ENCODE measurements at places on chromosomes 2 and 18.
A peak's percentile ranks its signal among the peaks of the same experiment; 100 is the strongest.

- no peak for DNase-seq
These were observed 70.0 kb upstream of the KCNH7 start for GRCh38 chr2:162908567-162908966.

GRCh38 chr2:127680706-127681287, 5.5 kb upstream of the LIMS2 start:
- no peak for DNase-seq

DNA sequence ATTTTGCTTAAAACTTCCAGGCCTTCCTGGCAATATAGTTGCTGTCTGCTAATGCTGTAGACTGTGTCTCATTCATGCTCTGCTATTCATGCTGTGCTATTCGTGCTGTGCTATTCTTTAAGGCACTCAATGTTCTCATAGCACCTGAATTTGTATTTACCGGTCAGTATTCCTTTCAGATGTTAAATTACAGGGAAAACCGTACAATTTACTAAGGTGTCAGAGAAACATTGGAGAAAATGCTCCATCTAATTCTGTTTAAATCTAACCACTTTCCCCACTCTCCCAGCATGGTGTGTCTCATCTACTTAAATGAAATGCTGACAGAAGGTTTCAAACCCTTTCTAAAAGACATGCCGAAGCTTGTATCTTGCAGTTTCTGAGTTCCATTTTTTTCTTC, 25.0 kb downstream of the FAM171B start:
- no peak for DNase-seq

- DNase-seq, result no peak
These were observed 4.9 kb downstream of the TM4SF20 start for GRCh38 chr2:227374158-227374557.

DNA sequence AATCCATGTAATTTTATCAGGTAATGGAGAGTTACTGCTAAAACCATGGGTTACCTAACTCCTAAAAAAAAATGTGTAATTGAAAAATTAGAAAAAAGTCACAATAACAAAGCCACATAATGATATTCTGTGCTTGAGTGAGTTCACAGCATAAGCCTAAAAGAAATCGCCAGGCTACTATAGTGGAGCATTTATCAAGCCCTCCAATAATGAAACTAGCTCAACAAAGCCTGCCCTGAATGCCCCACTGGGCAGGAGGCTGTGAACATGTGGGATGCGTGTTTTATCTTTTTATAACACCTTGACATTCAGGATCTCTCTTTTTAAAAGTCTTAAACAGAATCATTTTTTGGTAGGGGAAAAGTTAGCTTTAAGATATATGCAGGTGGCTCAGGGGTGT, 86.3 kb downstream of the KCTD18 start:
- no peak for DNase-seq

- DNase-seq, result no peak
These were observed 128.7 kb downstream of the TXNL1 start for GRCh38 chr18:56509656-56510055.

DNA sequence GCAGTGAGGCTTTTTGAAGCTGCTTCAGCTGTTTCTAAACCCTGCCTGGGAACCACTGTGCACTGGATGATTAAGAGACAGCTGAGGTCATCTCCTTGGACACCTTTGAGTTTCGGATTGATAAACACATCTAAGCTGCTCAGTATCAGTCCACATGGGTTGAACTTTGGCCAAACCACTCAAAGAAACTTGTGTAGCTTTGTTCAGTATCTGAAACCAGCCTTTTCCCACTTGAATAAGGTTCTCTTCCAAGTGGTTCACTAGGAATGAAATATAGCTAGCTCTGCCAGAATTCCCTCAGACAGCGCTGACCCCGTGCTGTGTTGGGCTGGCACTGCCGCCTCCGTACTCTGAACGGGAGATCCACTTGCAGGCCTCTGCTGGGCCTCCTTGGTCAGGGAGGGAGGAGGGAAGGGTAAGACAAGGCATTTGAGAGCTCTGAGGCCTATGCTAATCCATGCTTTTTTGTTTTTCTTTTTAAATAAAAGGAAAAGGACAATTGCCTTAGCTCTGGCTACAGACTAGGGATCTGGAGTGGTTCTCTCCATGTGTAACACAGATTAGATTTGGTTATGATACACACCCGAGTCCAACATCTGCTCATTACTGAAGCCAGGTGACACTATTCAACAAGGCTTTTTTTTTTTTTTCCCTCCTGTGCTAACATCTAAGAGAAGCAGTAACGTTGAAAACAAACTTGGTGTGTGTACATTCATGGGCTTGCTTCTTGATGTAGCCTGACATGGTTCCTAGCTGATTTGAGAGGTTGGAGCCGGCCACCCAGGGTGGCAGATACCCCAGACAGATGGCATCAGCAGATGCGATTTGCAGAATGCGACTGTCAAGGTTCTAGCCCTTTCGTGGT, 67.7 kb downstream of the NCK2 start:
- peak; percentile 59 for DNase-seq

DNA sequence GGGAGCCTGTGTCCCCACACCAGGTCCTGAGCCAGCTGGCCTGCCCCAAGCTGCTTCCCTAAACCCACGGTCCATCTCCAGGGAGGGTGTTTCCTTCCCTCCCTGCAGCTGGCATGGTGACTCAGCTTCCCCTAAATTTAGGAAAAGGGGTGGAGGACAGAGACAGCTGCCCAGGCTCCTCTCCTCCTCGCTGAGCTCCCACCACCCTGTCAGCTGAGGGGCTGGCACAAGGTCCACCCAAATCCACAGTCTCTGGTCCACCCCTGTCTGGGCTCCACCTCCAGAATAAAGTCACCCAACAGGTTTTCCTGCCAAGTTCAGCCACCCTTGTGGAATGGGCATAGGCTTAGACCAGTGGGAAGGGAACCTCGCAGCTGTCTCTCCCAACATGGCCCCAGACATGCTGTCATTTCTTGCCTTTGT, 156.5 kb downstream of the TNS1 start:
- no peak for DNase-seq

GRCh38 chr18:29853126-29853525, 1189.4 kb downstream of the DSC3 start:
- no peak for DNase-seq

DNA sequence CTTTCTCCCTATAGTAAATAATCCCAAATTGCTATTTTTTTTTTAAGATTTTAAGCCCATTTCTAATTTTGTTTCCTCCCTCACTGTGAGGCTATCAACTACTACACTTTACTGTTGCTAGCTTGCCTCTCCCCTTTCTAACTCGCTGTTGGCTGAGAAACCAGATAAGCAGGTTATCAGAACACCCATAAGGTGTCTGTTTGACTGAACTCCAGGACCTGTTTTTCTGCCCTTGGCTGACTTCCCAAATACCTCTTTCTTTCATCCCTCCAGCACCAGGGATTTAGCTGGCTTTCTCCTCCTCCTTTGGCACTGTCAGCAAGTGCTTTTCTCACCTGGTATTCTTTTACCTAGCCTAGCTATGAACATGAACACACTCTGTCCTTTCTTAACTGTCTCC, 11.1 kb downstream of the TRAK2 start:
- DNase-seq, result no peak

GRCh38 chr2:128439031-128439790, 120.5 kb upstream of the HS6ST1 start:
- DNase-seq, result peak; percentile 19

DNA sequence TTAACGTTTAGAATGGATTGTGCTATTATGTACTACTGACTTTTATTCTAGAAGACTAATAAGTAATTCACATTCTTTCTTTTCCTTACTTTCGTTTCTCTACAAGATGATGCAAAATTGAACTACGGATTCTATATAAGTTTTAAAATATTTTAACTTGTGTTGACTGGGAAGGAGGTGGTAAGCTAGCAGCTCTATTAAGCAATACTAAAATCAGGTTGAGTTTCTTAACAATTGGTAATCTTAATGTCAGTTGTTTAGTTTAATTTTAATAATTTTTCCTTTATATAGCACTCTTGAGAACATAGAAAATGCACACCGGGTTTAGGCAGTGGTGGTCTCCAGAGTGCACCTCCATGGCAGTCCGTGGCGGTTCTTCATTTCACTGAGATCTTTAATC, 215.2 kb downstream of the MCFD2 start:
- no peak for DNase-seq

DNA sequence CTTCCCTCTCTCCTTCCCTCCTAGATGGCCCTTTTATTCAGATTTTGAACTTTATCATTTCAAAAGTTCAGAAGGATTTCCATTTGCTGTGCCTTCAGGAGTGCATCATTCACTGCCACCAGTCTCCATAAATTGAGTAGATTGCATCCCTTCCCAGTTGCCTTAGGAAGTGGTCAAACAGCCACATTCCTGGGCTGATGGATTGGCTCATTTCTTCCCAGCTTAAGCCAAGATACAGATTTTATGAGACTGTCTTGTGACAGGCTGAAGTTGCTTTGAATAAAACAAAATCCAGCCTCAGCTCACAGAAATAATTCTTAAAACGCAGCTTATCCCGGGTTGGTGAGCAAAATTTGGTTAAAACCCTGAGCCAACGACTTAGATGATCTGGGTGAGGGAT, 9.8 kb downstream of the NRP2 start:
- no peak for DNase-seq

DNA sequence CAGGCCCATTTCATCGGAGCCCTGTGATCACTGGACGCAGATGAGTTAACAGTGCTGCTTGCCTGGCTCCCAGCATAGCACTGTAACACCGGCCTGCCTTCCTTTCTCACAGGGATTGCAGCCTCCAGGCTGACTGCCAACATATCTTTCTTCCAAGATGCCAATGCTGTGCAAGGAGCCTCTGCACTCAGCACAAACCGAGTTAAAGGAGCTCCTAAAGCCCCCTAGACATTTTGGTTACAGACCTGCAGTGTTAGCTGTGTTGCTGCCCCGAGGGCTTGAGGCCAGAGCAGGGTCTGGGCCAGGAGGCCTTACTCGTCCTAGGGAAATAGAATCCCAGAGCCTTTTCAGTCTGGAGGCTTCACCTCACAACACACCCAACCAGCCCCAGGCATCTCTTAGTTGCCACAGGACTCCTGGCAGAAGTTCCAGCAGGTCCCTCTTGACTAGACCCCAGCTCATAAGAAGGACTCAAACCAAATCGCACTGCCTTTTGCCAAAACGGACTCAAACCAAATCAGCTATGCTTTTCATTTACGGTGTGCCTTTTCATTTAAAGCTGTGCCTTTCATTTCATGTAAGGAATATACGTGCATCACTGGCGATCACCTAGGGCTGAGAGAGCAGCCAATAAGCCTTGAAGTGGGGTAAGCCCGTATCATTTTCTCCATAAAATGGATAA, 58.4 kb upstream of the EML4 start:
- peak; percentile 61 for DNase-seq

GRCh38 chr2:64142741-64143168, 1.5 kb downstream of the PELI1 start:
- no peak for DNase-seq

- no peak for DNase-seq
These were observed 263.2 kb downstream of the CYP26B1 start for GRCh38 chr2:71884303-71885042.

- no peak for DNase-seq
These were observed 12.1 kb downstream of the ADAM17 start for GRCh38 chr2:9543557-9543956.

DNA sequence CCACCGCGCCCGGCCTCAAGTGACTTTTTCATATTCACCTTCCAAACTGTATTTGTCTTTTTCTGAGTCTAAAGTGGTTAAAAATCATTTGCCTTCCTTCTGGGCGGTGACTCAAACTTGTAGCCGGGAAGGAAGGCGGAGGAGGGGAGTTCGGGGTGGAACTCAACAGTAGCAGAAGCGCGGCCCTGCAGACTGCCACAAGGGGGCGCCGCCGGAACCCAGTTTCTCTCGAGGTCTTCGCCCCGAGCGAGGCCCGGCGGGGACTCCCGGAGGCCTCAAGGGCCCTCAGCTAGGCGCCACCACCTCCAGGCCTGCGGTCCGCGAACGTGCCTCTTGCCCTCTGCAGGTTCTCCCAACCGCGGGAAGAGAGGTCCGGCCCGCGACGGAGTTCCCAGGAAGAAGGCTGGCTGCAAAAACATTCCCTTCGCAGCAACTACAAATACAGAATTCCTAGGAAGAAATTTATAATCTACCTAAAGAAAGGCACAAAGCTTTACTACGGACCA, 16.8 kb upstream of the ITM2C start:
- DNase-seq, result peak; percentile 84

DNA sequence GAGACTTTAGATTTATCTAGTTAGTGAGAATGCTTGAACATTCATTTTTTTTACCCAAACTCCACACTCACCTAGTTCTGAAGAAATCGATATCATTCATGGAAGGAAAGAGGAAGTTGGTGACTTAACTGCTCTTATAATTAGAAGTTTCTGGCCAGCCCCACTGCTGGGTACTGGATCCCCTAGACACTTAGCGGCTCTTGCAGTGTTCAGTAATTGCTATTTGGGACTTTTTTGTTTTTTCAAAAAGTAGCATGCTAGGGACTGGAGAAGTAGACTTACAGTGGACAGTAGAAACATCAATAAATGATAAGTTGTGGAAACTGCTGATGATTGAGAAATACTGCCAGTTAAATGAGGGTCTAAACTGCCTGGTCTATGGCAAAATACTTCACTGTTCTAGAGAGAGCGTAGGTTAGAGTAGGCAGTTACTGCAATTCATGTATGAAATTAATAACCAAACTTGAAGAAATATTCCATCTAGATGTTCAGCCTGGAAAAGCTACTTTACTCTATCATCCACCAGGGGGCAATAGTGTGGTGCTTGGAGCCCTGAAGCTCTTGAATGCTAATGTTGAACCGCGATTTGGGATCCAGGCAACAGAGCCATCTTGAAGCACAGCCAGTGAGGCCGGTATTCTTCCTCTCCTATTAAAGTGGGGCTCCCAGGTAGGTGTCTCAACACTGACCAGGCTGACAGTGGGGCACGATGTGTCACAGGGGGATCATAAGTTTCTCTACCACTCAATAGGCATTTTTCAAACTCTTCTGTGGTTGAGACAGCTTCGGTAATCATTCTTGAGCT, 146.1 kb upstream of the SESTD1 start:
- peak; percentile 33 for DNase-seq

GRCh38 chr2:150624001-150624401, 136.5 kb upstream of the RND3 start:
- DNase-seq, result peak; percentile 56

GRCh38 chr2:232689152-232689910, 7.8 kb upstream of the GIGYF2 start:
- DNase-seq, result peak; percentile 59
